ENCODE measurements at places on chromosomes 5 and 9.

DNA sequence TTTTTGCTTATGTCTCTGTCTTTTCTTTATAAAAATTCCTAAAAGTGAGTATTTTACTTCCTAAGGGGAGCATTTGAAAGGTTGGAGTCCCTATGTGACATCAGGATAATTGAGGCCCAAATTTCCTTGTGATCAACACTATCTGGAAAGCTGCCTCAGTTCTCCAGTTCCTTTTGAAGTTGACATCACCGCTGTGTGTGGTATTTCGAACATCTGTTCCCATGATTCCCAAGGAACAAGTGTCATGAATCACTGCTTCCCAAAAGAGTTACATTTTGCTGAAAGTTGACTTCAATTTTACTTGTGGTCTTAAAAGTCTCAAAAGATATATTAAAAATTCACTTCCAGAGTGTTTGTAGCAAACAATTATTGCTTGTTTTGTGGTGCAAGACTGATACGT is 452.1 kb upstream of the RGMB start:
- no peak for DNase-seq

DNA sequence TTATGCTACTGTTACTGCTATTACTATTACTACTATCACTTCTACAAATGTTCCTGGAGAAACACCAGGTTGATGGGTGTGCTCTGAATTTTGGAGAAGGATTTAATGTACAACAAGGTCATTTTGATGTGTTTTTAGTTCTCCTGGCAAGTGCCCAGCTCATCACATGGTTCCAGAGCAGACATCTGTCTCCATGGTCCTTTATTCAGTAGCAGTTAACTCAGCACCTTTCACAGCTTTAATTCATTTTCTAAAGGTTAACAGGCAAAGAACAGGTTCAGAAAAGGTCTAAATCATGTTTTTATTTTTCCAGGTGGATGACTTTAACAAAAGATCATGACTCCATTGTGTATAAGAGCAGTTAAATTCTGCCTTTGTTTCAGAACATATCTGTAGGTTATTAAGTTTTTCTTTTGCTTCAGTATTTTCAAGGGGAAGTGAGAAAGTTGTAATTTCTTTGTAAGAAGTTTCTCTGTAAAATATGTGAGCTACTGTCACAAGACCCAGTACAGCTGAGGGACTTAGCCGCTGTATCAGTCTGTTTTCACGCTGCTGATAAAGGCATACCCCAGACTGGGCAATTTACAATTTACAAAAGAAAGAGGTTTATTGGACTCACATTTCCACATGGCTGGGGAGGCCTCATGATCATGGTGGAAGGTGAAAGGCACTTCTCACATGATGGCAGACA is 41.9 kb downstream of the MTRR start:
- DNase-seq: no peak

- peak; percentile 46 for DNase-seq
These were observed 25.2 kb downstream of the SLC28A3 start for GRCh38 chr9:84315278-84315877.

GRCh38 chr9:120377268-120378159 is 202.5 kb downstream of the CDK5RAP2 start:
- no peak for DNase-seq

- no peak for DNase-seq
These were observed 373.4 kb downstream of the GADD45G start for GRCh38 chr9:89978185-89978584.

DNA sequence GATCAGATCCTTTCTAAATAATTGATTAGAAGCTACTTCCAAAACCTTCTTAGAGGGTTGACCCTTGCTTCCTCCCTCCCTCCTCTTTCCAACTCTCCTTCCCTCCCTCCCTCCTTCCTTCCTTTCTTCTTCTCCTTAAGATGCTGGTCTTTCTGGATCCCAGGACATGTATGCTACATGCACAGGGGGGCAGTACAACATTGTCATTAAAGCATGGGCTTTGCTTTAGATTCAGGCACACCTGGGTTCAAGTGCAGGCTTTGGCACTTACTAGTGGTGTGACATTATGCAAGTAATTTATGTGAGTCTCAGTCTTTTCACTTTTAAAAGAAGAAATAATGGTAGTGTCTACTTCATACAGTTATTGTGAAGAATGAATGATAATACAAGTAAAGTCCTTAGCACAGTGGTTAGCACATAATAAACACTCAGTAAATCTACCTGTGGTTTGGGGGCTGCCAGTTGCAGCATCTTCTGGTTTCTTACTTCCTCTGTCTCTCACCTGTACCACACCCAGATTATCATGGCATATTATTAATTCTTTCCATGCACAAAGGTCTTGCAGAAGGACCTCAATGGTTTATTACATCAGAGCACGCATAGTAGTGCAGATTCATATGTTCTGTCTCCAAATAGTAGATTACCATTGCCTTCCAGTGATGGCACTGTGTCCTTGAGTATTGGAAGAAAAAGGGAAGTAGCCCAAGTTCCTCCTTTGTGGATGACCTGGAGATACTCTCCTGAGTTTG is 154.1 kb downstream of the ARHGAP26 start:
- no peak for DNase-seq

GRCh38 chr9:105993116-105993854 is 298.9 kb downstream of the TMEM38B start:
- no peak for DNase-seq

GRCh38 chr5:29054282-29054681 is 2015.9 kb upstream of the CDH9 start:
- no peak for DNase-seq

DNA sequence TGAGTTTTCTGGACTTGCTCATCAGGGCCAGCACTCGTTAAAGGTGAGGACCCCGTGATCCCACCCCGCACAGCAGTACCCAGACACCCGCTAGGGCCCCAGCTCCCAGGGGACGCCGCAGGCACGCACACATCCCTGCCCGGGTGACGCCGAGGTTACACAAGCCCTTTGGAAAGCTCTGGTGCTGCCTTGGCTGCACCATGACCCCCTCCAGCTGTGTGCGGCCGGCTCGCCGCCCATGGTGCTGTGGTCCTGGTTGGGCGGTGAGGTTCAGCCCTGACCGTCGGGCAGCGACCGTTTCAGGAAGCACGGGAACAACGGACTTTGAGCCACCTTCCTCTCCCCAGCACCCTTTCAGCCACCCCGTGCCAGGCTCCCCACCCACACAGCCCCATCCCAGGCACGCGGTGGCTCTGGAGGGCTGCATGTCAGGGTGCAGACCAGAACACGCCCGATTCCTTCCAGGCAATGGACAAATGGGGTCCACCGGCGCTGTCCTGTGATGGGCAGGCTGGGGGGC is 7.5 kb upstream of the SLC12A7 start:
- no peak for DNase-seq

DNA sequence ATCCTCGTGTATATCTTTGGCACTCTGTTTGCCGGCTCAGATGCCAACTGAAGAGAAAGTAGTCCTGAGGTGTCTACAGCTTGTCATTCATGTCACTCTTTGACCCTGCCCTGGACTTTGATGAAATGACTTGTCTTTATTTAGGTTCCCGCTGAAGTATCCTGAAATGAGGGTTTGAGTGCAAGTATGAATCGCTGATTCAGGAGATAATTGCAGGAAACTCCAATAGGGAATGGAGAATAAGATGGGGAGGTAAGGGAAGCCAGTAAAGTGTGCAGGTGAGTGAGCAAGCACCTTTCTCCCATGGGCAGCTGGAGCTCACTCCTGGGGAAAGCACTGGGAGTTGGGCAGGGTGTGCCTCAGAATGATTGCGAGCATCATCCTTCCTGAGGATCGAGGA is 50.3 kb upstream of the ZFR start:
- no peak for DNase-seq

DNA sequence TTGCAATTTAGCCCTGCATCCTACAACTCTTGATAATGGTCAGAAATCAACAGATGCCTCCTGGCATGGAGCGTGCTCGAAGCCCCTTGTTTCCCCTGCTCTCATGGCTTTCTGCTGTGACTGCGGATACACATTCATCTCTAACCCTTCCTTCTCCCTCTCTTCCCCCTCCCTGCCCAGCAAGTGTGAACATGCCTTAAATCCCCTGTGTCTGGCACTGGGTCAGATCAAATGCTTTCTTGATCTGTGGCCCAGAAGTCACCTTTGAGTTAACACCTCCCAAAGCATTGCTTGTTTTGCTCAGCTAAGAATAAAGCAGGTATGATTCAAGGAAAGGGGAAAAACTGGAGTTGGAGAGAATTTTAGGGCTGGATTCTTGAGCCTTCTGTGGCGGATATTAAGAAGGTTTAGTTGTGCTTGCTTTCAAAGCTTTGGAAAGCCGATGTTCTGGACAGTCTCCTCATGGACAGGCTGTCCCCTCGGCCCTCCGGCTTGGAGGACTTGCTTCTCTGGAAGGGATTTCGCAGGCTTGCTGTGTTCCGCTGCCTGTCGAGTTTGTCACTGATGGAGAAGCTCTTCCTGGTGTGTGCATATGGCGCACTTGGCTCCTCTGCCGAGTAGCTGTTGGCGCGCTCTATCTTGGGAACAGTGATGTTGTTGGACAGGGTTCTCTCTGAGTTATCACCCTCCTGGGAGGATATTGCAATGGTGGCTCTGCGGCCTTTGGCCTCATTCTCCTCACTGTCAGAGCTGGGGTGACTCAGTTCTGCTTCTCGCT is 121.3 kb upstream of the KLF9 start:
- DNase-seq: no peak

- no peak for DNase-seq
These were observed 37.5 kb upstream of the ZFYVE16 start for GRCh38 chr5:80370390-80370789.

DNA sequence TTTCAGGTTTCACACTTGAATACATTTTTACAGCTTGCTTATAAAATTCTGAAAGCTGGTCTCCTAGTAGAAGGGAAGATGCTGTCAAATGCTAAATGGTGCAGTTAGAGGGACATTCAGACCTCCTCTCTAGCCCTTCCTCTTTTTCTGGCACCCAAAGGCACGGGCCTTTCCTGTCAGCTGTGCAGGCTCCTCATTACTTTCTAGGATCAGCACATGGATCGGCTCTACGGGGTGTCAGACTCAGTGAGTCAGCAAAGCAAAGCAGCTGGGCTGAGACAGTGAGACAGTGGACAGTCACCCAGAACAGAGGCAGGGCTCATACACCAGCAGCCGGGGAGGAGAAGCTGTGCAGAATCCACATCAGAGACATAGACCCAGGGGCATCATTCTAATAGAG is 80.0 kb upstream of the TNC start:
- DNase-seq: peak; percentile 83

- no peak for DNase-seq
These were observed 105.5 kb upstream of the TSLP start for GRCh38 chr5:110965773-110966581.

- no peak for DNase-seq
These were observed 130.1 kb upstream of the LARP1 start for GRCh38 chr5:154625031-154625430.

- peak; percentile 57 for DNase-seq
These were observed 528.9 kb downstream of the AGTPBP1 start for GRCh38 chr9:85212887-85213286.

GRCh38 chr5:135457424-135458071 is 5.4 kb upstream of the TIFAB start:
- no peak for DNase-seq

- DNase-seq: no peak
These were observed 650 bp downstream of the DCTN4 start for GRCh38 chr5:150758203-150758530.

DNA sequence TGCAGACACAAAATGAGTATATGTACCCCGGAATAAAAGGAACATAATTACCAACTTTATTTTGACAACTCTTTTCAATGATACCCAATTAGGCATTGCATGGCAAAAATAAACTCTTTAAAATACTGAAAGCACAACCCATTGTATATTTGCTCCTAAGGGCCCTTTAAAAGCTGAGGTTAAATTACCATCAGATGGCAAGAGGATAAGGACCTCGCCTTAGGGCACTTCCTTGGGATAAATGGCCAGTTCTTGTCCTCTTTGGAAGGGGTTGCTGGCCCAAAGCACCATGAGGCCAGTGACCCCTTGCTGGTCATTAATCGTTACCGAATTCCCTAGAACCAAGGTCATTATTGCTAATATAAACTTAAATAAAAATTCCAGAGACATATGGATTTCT is 46.0 kb downstream of the EBF1 start:
- DNase-seq: no peak

- no peak for DNase-seq
These were observed 86.7 kb downstream of the PRKACG start for GRCh38 chr9:68927165-68927564.

- no peak for DNase-seq
These were observed 271.1 kb upstream of the IRX1 start for GRCh38 chr5:3324421-3325101.

GRCh38 chr9:133768371-133768858 is 30.3 kb upstream of the SARDH start:
- DNase-seq: no peak

DNA sequence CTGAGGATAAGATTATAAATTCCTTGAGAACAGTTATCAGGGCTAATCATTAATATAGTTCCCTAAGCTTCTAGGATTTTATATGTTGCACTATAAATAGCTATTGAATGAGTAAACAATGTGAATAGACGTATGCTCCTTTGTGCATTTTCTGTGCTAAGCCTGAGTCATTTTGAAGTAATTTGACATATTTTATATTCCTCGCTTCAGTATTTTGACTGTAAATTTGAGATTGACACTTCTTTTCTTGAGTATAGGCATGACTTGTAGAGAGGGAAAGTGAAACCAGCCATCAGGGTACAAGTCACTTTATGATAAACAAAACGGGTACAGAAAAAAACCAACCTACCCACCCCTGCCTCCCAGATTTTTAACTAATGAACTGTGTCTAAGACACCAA is 367.7 kb upstream of the PRR16 start:
- peak; percentile 35 for DNase-seq

DNA sequence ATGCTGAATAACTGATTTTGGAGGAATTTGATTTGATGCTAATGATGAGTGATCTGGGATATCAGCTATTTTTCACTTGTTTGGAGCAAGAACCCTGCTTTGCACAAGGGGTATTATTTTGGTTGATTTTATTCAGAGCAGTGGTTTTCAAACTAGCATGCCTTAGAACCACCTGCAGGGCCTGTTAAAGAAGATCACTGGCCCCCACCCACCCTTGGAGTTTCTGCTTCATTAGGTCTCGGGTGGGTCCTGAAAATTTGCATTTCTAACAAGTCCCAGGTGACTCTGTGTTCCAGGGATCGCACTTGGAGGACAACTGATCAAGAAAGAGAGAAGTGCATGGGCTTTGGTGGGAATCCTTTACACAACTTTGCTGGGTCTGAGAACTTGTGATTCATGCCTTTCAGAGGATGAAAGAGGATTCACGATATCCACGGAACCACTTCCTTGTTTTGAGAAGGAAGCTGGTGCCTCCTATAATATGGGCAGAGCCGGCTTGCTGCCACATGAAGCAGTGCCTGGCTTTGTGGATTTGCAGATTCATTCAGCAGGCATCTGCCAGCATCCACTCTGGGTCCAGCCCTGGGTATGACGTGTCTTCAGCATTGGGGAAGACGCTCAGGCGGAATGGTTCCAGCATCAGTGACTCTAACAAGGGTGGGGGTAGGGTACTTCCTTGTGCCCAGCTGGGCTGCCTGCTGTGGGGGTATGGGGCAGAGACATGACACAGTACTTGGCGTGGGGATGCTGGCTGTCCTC is 106.6 kb upstream of the PITX1 start:
- DNase-seq: peak; percentile 93

DNA sequence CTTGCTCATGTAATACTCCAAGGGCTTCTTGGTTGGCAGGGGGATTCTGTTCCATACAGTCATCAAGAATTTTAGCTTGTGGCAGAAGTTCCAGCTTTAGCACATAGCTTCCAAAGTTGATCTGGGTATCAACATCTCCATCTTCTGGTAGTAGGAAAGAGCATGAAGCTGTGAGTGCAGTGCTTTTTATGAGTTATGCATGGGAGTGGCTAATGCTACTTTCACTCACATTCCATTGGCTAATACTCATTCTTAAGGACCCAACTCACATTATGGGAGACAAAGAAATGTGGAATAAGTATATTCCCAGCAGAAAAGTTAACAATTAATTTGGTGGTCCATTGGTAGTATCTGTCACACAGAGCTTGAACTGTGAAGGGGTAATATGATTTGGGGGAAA is 194.2 kb upstream of the CHD1 start:
- no peak for DNase-seq
